ENCODE measurements at places on chromosomes 6 and 20.

DNA sequence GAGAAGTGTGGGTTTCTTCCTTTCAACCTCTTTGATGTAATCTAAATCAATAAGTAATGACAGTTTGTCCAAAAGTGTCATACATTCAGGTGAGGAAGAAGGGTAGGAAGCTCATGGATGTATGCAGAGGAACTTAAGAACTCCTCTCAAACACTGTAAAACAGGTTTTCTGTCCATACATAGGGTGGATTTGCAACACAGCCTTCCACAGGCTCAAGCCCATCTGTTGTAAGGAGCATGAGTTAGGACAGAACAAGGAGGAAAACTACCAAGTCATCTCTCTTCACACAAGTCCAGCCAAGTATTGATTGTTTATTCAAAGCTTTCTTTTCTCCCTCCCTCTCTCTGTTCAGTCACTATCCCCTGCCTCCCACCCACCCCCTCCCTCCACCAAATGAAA lies 49.0 kb upstream of the CDYL start:
- no peak for DNase-seq

GRCh38 chr6:166435574-166435973 lies 52.8 kb upstream of the MPC1 start:
- no peak for DNase-seq

DNA sequence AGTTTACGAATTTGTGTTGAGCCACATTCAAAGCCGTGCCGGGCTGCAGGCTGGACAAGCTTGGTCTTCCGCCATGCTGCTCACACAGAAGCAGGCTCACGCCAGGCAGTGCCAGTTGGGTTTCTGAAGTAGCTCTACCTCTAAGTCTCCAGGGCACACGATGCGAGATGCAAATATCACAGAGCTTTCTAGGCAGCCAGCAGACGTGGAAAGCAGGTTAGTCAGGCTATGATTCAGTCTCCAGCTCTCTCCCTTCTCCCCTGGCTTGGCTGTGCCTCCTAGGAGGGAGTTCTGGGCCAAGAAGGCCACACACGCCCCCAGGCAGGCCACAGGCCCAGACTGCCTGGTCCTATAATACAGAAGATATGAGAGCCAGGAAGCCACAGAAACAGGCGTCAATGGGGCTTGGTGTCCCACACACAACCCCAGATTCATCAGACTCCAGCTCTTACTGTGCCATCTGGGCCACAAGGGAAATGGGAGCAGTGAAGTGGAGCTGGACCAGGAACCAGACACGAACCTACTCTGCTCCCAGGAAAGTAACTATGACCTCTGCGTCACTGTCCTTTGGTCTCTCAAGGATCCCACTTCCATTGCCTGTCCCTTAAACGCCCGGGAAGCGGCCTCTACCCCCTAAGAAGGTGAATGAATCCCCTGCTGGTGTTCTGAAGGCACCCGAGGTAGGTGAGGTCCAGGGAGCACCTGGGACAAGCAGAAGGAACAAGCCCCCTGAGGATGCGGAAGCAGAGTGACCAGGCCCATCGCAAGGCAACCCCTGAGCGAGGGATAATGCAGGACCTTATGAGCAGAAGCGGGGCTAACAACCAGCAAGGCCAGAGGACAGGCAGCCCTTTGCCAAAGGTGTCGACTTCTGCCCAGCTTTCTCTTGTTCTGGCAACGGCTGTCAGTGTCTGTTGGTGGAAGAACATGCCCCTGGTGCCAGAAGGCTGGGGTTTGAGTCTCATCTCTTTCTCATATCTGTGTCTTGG lies 61.2 kb downstream of the GFOD1 start:
- no peak for DNase-seq

DNA sequence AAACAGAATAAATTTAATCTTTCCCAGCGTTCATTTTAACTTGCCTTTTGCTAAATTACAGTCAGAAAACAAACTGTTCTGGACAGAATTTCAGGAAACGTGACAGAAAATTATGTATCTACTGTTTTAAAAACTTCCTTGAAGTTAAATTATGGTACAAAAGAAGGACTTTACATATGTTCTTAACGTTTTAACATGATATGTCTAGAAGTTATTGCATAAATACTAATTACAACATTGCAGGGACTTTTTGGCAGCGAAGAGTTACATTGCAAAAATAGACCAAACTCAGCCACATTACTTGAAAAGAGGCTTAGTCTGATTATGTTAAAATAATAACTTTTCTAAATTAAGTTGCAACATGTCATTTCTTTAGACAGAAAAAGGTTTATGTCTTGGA lies 142.1 kb upstream of the IMPG1 start:
- DNase-seq = no peak

- no peak for DNase-seq
Observed at GRCh38 chr6:82208913-82209312, 38.6 kb downstream of the IBTK start.

DNA sequence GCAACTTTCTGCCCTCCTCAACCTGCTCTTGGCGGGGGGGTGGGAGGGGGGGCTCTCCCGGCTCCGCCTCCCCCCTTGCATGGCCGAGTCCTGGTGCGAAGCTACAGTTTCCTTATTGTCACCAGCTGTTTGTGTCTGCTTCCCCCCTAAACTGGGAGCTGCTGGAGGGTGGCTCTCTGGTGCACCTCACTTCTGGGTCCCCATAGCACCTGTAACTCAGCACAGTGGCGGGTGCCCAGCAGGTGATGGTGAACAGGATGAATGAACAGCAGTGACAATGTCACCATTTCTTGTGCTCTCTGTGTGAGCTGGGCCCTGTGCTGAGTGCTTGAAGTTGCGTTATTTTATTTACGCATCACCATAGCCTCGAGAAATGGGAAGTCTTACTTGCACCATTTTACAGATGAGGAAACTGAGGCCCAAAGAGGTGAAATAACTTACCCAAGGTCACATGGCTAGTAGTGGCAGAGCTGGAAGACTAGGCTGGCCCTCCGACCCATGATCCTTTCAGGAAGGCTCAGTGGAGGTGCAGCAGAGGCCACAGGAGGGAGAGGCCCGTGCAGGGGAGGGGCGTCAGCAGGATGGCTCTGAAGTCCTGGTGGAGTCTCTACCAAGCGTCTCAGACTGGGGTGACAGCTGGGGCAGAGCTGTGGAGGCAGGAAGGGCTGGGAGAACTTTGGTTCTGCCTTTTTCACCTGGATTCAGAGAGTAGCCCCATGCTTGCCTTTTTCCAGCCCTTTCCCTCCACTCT lies 41.8 kb downstream of the SRC start:
- DNase-seq = no peak

DNA sequence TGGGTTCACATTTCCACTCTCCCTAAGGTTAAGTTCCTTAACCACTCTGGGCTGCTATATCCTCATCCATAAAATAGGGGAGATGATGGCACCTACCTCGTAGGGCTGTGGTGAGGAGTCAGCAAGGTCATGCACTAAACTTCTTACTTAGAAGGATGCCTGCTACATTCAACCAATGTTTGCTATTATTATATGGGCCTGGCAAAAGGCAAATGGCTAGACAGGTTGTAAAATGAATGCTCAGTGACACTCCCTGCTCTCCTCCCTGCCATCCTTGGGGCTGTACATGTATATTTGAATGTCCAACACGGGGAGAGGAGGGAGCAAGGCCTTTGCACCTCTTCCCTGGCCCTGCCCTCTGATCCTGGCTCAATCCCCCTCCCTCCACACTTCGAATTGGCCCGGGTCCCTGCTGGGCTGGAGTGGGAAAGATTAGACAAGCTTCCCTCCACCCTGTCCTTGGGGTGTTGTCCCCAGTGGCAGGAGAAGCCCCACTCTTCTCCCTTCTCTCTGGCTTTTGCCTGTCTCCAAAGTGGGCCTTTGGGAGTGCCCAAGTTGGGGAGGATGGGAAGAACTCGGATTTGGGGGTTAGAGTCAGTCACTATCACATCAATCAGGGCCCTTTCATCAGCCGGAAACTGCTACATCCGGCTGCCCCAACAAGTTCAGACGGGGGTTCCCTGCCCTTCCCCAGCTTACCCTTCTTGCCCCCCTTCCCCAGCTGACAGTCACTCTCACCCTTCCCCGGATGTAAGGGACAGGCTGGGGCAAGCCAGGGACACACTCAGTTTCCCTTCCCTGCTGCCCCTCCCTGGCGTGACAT lies 36.3 kb upstream of the VEGFA start:
- no peak for DNase-seq

All from stimulated activated CD4-positive, alpha-beta T cell treated with anti-CD3 and anti-CD28 coated beads, Interleukin-1b, Interleukin-23, amount 100 ng/mL, for 1 hour (primary cell).